ENCODE measurements at places on chromosomes 16 and 17. TPM values are rescaled to one million over a fixed set of nuclear protein-coding genes. Genes with fewer than 3 reads are reported as not detected.

NPIPB8 gene
- 1.8 TPM for total RNA-seq

DNA sequence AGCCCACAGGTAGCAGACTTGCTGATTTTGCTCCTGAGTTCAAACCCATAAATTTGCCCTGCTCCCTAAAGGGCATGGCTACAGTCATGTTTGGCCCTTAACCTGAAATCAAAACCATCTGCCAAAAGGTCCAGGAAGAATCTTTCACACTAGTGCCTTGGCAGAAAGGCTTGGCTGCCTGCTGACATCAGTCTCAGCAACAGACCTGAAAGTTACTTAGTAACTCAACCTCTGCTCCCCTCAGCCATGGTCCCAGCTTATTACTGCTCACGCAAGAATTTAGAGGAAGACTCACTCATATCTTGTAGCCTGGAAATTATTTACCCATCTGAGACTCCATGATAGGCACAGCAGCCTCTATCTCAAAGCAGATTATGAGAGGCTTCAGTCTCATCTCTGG is 98.0 kb upstream of the KIF2B start:
- no peak for DNase-seq
- no peaks in the 10 kb centered on the region for H3K4me1 ChIP-seq
- no peak overlapping the region for H3K4me3 ChIP-seq
- no peaks in the 10 kb centered on the region for H3K36me3 ChIP-seq
- H3K27me3 ChIP-seq, result no peaks in the 10 kb centered on the region

- H3K36me3 ChIP-seq, result no peaks in the 10 kb centered on the region
- peaks cover 75% of the 10 kb centered on the region for H3K27me3 ChIP-seq
- H3K4me3 ChIP-seq, result no peak overlapping the region
- DNase-seq, result no peak
- no peak overlapping the region for H3K27ac ChIP-seq
These were observed 81.0 kb downstream of the MYH11 start for GRCh38 chr16:15775663-15776304.

DNA sequence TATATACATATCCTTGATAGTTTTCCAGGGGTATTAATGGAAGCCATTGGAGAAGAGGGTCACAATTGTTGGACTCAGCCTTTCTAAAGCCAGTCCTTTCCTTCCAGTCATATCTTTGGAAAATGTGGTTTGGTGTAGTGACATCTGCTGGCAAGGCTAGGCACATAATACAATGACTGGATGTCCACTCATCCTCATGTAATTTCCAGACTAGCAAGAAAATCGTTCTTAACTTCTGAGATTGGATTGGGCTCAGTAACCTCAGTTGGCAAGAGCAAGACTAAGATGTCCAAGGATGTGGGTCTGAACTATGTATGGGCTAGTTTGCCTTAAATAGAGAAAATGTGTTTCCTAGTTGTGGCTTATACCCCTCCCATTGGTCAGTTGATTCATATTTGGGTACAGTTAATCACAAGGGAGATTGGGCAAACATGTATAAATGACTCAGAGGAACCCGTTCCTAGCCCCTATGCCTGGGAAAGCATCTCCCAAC is 8.7 kb upstream of the KAT7 start:
- DNase-seq, result peak; percentile 36
- no peak overlapping the region for H3K27ac ChIP-seq
- peaks cover 86% of the 10 kb centered on the region for H3K27me3 ChIP-seq
- H3K4me3 ChIP-seq, result no peak overlapping the region

Data from Calu3 (cell line).